ENCODE measurements at places on chromosomes 2 and 18.
A peak's percentile ranks its signal among the peaks of the same experiment; 100 is the strongest.

GRCh38 chr18:70421471-70422390, 132.9 kb downstream of the SOCS6 start:
- peak; percentile 98 for DNase-seq

DNA sequence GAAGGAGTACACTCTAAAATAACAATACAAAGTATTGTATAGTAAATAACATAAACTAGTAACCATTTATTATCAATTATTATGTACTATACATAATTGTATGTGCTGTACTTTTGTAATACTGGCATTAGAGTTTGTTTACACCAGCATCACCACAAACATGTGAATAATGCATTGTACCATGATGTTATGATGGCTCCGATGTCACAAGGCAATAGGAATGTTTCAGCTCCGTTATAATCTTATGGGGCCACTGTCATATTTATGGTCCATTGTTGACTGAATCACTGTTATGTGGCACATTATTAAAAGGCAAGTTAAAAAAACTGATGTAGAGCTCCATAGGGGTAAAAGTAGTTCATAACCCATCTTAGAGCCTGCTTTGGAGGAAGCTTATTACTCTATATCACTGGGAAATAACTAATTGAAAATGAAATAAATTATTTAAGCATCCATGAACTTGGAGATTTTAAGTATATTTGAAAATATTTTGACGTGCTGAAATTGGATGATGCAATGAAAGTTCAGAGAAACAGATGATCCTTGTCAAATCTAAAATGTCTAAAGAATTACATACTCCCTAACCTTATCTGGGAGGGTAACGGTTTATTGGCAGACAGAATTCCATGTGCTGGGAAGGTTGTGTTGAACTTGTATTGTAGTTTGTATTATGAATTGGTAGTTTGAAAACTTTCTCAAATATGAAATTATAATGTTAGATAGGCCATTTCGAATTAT, 2.4 kb downstream of the SKA1 start:
- no peak for DNase-seq

GRCh38 chr2:234787114-234787513, 164.7 kb upstream of the SH3BP4 start:
- no peak for DNase-seq

DNA sequence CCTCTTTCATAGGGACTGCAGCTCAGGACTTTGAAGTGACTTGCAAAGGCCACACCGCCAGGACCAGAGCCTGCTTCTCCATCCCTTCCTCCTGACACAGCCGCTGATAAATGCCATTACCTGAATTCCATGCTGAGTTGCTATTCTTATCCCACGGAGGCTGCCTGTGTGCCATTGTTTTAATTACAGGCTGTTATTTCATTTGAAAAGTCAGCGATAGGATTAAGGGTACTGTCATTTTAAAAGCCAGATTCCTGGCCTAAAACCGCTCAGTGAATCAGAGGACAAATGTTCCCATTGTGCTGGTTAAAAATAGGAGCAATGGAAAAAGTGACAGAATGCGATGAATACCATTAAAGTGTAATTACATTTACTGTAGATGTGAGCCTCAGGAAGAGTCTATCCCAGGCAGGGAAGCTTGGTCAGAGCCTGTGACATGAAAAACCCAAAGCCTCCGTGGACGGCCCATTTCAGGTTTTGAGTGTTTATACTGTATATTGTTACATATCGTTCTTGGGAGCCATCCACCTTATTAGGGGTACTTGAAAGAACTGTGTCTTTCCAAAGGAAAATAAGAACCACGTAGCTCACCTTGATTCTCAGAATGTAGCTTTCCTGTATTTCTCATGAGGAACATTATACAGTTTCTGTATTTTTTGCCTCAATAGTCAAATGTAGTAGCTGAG, 41.3 kb downstream of the PDCL3 start:
- peak; percentile 30 for DNase-seq

DNA sequence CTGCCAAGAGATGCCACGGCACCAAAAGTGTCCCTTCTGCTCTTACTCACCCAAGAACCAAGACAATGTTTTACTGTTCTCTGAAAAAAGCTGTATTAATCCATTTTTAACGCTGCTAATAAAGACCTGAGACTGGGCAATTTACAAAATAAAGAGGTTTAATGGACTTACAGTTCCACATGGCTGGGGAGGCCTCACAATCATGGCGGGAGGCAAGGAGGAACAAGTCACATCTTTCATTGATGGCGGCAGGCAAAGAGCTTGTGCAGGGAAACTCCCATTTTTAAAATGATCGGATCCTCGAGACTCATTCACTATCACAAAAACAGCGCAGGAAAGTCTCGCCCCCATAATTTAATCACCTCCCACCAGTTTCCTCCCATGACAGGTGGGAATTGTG, 1.9 kb upstream of the STAT1 start:
- no peak for DNase-seq

Measured in iris pigment epithelial cell (primary cell).